ENCODE measurements at places on chromosomes 3 and 15. TPM values are rescaled to one million over a fixed set of nuclear protein-coding genes. Genes with fewer than 3 reads are reported as not detected.
A peak's percentile ranks its signal among the peaks of the same experiment; 100 is the strongest.

The CELF6 gene
- 1.2 TPM for total RNA-seq

The ADGRG7 gene
- total RNA-seq = not detected

The PPP1R14D gene
- total RNA-seq = not detected

The GOLGA6L4 gene
- total RNA-seq = 0.66 TPM

The BDH1 gene
- total RNA-seq = 3.2 TPM

The STXBP5L gene
- total RNA-seq = under 0.01 TPM

The GOLGA6L7 gene
- not detected for total RNA-seq

The CSPG4 gene
- 76.7 TPM for total RNA-seq

The PLSCR2 gene
- total RNA-seq = not detected

The KBTBD12 gene
- total RNA-seq = 18.2 TPM

- no peak for DNase-seq
These were observed 394.6 kb downstream of the GABRB3 start for GRCh38 chr15:26378304-26378703.

DNA sequence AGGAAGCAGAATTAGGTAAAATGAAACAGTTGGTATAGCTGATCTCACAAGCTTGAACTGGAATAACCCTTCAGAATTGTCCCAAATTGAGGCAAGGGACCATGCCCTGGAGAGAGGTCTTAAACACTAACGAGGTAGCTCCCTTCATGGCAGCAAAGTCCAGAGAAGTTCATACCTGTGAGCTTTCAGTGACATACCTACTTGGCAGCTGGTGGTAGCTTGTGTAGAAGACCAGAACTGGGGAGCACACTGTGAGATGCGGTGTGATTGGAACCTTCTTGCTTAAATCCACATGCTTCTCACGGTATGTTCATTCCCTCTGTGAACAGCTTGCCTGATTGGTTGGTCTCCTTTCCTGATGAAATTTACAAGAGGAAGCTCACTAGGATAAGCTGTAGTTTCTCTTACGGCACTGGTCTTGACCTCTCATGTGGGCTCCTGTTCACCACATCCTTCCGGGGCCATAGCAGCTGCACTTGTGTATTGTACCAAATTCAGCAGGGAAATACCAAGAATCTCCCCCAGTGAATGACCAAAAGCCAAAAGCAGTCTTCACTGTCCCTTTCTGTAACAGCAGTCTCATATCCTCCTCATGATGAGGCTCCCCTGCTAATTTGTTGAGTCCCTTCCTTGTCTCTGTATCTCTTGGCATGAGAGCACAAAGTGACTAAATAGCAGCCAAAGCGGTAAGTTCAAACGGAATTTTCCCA is 483.7 kb upstream of the FRG2C start:
- no peak for DNase-seq

- DNase-seq = no peak
These were observed 241.7 kb upstream of the ICE2 start for GRCh38 chr15:60720493-60721256.

- DNase-seq = peak; percentile 73
These were observed 59.9 kb upstream of the RASGRP1 start for GRCh38 chr15:38624244-38625205.

- DNase-seq = no peak
These were observed 17.2 kb downstream of the QRICH1 start for GRCh38 chr3:49076646-49077045.

- no peak for DNase-seq
These were observed 118.2 kb upstream of the MRPL3 start for GRCh38 chr3:131620977-131621376.

DNA sequence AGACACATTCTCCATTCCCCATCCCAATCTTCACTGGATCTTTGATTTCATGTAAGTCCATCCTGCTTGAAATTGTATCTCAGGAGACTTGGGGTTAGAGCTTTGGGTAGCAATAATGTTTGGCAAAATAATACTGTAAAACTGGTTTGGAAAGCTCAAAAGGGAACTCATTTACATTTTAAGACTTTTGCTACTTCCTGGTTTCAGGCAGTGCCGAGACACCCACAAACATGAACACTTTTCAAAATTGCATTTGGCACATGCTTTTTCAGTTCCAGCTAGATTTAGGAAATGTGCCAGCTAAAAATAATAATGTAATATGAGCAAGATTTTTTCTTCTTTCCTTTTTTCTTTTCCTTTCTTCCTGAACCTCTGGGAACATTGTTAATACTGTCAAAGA is 145.7 kb upstream of the CBLB start:
- peak; percentile 28 for DNase-seq

- DNase-seq = peak; percentile 17
These were observed 42.7 kb upstream of the PYGO1 start for GRCh38 chr15:55630858-55631257.

GRCh38 chr3:8423307-8423706 is 78.3 kb upstream of the LMCD1 start:
- DNase-seq = no peak

GRCh38 chr15:38192496-38192895 is 60.1 kb upstream of the SPRED1 start:
- no peak for DNase-seq

- no peak for DNase-seq
These were observed 100.4 kb upstream of the NR2E3 start for GRCh38 chr15:71709808-71710418.

DNA sequence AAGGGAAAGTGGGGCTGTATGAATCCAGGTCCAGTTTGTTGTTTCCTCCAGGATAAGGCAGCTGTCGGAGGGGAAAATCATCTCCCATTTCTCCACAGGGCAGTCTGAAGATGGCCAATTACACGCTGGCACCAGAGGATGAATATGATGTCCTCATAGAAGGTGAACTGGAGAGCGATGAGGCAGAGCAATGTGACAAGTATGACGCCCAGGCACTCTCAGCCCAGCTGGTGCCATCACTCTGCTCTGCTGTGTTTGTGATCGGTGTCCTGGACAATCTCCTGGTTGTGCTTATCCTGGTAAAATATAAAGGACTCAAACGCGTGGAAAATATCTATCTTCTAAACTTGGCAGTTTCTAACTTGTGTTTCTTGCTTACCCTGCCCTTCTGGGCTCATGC is 911 bp downstream of the CCRL2 start:
- DNase-seq = peak; percentile 71

DNA sequence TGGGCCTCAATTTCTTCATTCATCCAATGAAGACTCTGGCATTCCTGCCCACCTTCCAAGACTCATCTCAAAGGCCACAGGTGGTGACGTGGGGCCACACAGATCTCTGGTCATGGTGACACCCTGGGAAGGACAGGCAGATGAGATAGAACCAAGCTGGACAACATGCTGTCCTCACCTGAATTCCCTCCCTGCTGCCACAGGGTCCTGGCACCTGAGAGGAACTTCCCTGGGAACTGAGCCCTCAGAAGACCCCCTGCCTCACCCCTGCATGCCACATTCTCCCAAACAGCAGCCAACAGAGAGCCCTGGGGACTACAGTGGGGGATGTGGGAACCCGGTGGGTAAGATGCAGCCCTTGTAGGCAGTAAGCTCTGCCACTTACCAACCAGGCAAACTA is 10.7 kb downstream of the KLF15 start:
- DNase-seq = no peak

GRCh38 chr15:66294157-66294931 is 976 bp downstream of the DIS3L start:
- peak; percentile 53 for DNase-seq

- DNase-seq = no peak
These were observed 359.5 kb upstream of the CBLB start for GRCh38 chr3:106228271-106228670.

DNA sequence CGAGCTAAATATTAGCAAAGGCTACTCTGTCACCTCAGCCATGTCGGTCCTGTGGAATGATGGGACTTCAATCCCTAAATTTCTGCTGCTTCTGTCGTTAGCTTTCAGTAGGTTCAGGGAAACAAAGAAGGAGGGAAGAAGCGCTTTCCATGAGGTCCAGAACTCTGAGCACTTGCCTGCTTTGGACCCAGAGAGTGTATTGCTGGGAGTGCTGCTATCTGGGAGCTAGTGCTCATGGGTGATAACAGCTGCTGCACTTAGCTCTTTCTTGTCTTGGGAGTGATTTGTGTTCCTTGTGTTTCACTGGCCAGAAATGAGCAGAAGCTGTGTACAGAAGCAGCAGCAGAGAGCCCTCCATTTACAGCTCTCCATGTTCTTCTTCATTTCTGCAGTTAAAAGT is 369.8 kb downstream of the DIPK2A start:
- DNase-seq = no peak

DNA sequence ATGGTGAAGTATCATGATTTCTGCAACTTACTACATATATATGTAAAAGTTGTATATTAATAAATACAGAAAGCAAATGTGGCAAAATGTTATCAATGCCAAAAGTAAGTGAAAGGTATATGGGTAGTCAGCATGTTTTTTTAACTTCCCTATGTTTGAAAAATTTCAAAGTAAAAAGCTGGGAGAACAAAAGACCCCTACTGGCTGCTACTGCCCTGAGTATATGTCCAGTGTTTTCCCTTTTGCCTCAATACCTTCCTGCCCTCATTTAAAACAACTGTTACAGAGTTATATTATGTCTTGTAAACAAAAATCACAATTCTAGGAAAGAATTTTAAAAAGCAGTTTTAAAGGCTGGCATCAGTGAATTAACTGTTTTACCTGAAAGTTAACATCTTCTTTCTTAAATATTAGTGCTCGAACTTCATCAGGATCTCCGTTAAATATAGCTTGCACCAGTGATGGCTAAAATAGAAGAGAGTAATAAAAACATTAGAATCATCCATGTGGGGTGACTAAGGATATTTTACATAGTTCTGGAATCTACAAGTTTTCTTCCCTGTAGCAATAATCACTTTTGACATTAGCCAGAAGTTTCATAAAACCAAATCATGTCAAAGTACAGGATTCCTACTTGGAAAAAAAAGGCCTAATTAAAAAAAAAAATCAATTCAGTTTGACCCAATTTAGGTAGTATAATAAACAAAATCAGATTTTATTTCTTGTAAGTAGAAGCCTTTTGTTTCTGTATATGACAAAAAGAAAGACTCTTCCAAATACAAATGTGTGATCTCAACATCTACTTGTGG is 2.7 kb downstream of the ANKRD28 start:
- peak; percentile 22 for DNase-seq

GRCh38 chr3:195250473-195251251 is 20.3 kb downstream of the XXYLT1 start:
- DNase-seq = peak; percentile 85

DNA sequence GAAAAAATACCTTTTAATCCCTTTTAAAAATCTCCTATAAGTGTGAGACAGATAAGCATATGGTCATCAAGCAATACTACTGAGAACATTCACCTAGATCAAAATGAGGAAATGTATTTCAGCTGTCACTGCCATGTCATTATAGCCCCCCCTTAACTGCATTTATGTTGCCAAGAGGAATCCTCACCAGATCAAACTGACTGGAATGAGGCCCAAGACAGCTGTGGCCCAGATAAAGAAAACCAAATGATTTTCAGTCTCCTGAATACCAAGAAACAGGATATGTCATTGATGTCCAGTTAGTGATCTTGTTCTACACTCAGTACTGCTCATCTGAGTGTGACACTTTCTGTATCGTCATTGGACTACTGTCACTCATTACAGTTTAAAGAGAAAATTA is 35.1 kb upstream of the CPB1 start:
- DNase-seq = peak; percentile 42

DNA sequence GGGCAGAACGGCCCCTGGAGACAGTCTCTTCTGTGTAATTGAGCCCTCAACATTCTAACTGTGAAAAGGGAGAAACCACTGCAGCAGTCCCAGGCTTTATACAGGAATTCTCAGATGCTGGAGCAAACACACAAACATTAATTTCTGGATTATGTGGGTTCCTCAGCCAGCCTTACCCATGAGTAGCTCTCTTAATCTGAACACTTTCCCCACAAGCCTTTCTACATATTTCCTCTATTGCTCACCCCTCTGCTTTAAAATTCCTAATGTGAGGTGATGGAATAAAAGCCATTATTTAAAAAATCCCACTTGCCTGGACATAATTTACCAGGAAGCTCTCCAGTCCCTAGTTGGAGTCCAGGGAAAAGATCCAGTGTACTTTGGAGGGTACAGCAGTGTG is 139.0 kb downstream of the CTNNB1 start:
- no peak for DNase-seq

All from muscle of leg (tissue), 16 donors.